ENCODE measurements at places on chromosomes 11 and 22.

- DNase-seq, result no peak
Measured at GRCh38 chr11:109138196-109138595, 283.8 kb upstream of the C11orf87 start.

DNA sequence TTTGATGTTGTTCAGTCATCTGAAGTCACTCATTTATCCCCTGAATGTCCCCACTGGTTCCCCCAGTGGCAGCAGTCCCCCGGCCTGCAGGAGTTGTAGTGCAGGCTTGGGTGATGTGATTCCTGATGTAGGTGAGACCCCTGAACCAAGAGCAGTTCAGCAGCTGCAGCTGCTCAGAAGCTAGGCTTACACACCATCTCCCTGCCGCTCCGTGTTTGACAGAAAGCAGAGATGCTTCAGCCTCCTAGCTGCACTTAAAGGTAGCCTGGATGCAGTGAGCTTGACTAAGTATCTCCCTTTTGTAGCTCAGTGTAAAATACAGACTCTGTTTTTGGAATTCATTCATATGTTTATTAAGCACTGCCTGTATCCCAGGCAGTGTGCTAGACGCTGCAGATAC lies 47.3 kb downstream of the C22orf31 start:
- DNase-seq, result no peak

- DNase-seq, result no peak
Measured at GRCh38 chr11:134740590-134741261, 328.7 kb upstream of the B3GAT1 start.

- no peak for DNase-seq
Measured at GRCh38 chr11:44903518-44903917, 47.2 kb downstream of the TP53I11 start.

DNA sequence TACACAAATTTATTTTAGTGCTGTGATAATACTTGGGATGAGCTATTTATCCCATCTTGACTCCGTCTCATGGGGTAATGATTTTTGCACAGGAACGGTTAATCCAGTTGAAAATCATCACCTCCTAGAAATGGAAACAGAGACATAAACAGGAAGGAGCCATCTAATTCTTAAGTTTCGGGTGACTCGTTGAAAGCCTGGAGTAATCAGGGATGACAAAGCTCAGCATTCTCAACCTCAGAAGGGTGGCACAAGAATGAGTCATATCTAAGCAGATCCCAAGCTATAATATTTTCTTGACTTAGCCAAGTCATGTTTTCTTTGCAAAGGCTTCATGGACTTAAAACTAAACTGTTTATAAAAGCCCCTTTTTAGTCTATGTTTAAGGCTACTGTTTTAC lies 280.8 kb upstream of the CCDC90B start:
- DNase-seq, result no peak

- no peak for DNase-seq
Measured at GRCh38 chr11:28715726-28716125, 607.5 kb downstream of the METTL15 start.

DNA sequence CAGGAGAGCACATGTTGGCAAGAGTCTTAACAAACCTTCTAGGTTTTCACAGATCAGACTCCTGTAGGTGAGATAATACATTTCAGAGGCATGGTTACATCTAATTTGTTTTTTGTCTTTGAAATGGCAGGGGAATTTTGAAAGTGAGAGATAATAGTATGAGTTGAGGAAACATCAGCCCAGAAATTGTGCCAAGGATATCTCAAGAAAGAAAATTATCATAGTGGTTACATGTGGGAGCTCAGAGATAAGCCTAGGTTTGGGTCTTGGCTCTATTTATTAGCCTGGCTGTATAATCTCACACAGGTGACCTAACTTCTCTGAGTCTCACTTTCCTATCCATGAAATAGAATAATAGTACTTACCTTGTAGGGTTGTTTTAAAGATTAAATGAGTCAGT lies 443 bp downstream of the BTBD18 start:
- DNase-seq, result no peak

- DNase-seq, result no peak
Measured at GRCh38 chr22:49365910-49366309, 461.8 kb downstream of the BRD1 start.

Measured in stimulated activated CD4-positive, alpha-beta T cell treated with anti-CD3 and anti-CD28 coated beads, Interleukin-2, amount 100 ng/mL, for 24 hours (primary cell).